ENCODE measurements at places on chromosomes 6 and 20. TPM values are rescaled to one million over a fixed set of nuclear protein-coding genes. Genes with fewer than 3 reads are reported as not detected.

The CTCFL gene
- total RNA-seq: not detected

The EPPIN gene
- total RNA-seq: not detected

The CCN6 gene
- not detected for total RNA-seq

The RAD21L1 gene
- not detected for total RNA-seq

The PRICKLE4 gene
- 0.15 TPM for total RNA-seq

The RPN2 gene
- total RNA-seq: 241 TPM

The SLC17A3 gene
- not detected for total RNA-seq

The ZC2HC1B gene
- not detected for total RNA-seq

The TMEM200A gene
- 71.4 TPM for total RNA-seq

The PRR18 gene
- not detected for total RNA-seq

The PEDS1 gene
- total RNA-seq: 12.6 TPM

The FBXO30 gene
- 15.4 TPM for total RNA-seq

The TCF15 gene
- 0.12 TPM for total RNA-seq

The MAN1A1 gene
- total RNA-seq: 29.9 TPM

The EMILIN3 gene
- not detected for total RNA-seq

The CGA gene
- not detected for total RNA-seq

The WDR27 gene
- 11.6 TPM for total RNA-seq

The FYN gene
- 162 TPM for total RNA-seq

The ORC3 gene
- 15.9 TPM for total RNA-seq
